ENCODE measurements at places on chromosomes 11 and 22.

DNA sequence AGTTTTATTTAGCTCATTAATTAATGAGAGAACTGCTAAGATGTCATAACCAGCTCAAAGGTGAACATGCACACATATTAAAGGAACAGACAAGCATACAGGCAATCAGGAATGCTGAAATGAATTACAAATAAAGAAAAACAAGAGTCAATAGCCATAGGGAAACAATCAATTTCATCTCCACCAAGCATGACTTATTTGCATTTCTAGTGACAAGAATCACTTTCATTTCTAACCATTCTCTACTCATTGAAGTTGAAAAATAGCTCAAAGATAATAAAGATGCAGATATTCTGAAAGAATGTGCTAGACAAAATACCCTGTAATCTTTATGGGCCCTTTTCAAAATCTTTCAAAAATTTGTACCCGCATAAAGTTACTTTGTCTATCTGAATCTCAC, 23.2 kb downstream of the ISX start:
- DNase-seq = no peak

GRCh38 chr22:21972293-21972779, 10.3 kb downstream of the TOP3B start:
- no peak for DNase-seq

- no peak for DNase-seq
Observed at GRCh38 chr11:34337016-34337415, 20.8 kb downstream of the ABTB2 start.

GRCh38 chr22:25641650-25642049, 77.2 kb downstream of the GRK3 start:
- DNase-seq = no peak

- no peak for DNase-seq
Observed at GRCh38 chr11:123523539-123523938, 93.5 kb downstream of the GRAMD1B start.

DNA sequence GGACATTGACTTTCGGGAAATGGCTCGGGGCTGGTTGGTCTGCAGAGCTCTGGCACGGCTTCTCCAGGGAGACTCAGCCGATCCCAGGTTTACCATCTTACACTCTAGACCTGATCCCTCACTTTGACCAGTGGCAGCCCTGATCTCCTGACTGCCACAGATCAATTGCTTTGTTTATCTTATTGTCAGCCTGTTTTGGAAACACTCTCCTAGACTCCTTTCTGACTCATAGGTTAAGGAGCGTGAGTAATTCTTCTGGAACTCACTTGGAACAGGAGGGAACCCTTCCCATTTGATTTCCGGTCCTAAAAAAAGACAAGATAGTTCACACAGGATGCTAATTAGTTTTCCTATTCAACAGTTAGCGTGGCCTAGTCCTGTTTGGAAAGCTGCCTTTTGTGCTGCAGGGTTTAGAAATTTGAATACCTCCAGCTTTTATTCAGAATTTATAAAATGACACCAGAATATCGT, 16.0 kb upstream of the BMAL1 start:
- no peak for DNase-seq

DNA sequence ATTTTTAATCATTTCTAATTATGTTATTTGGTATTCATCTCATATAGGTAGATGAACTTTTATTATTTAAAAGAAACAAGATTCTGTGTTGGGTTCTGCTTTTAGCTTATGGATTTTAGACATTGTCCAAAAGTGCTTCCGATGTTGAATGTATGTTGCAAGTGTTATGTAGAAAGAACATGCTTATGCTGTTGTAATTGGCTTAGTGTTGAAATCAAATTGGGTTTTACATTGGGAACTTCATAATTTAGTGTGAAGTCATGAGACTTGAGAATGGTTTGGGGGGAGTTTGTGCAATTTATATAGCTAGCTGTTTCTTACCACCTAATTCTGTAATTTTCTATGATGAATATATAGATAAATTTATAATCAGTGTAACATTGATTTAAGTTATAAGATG, 3.6 kb downstream of the MTMR3 start:
- DNase-seq = no peak

DNA sequence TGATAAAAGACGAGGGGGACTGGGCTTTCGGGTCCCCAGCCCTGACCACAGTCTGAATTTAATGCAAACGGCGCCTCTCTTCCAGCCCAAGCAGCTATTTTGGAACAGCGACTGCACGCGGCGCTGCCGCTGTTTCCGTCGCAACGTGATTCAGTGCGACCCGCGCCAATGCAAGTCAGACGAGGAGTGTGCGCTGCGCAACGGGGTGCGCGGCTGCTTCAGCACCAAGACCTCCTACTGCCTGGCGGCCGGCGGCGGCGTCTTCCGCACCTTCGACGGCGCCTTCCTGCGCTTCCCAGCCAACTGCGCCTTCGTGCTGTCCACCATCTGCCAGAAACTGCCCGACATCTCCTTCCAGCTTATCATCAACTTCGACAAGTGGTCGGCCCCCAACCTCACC, 56.7 kb downstream of the TECTA start:
- DNase-seq = no peak

- no peak for DNase-seq
Observed at GRCh38 chr11:76626266-76626665, 44.3 kb downstream of the LRRC32 start.

- no peak for DNase-seq
Observed at GRCh38 chr11:10786451-10786850, 22.3 kb downstream of the EIF4G2 start.

DNA sequence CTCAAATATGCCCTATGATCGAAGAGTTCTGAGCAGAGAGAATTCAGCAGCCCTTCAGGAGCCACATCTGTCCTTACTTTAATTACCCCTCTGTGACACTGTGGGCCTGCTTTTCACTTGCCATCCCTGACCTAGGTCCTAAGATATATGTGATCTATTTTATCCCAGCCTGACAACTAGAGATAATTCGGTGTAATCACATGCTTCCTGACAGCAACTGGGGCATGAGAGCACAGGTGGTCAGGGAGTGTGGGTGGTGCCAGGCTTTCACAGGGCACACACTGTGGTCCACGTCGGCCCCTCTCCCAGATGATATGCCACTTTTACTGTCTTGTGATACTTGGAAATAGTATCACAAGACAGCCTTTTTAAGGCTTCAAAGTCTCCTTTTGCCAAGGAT, 3.9 kb downstream of the TUBA8 start:
- no peak for DNase-seq

DNA sequence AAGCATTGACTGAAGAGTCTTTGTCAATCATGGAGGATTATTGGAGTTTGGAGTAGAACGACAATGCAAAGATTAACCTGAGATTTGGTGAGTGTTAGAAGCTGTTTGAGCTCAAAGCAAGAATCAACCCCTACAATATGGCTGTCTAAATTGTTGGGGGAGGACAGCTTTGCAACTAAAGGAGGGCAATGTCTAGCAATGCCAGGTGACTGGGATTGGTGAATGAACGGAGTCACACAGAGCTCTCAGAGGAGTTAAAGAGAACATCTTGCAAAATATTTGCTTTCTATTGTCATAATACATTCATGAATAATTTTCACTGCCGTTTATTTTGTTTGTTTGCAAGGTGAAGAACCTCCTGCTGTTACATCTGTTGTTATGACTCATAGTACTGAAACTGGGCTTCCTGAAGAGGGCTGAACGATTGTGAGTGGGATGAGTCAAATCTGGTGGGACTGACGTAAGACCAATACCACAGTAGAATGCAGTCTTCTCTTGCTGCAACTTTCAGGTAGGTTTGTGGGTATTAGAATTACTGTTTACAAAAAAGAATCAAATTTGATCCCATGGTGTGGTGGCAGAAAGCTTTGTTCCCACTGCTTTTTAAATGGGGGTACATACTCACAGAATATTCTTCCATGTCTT, 281.9 kb downstream of the CADM1 start:
- no peak for DNase-seq

DNA sequence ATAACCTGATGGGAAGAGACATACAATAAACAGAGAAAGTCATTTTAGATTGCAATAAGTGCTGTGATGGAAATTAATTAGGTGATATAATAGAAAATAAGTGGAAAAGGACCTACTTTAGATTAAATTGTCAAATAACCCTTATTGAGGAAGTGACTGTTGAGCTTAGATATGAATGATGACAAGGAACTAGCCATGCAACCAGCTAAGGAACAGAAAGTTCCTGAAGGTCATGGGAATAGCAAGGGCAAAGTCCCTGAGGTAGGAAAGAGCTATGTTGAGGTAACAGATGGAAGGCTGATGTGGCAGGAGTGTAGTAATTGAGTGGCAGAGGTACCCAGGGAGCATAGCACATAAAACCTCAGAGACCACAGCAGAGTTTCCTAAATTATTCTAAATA, 135.2 kb downstream of the WNT11 start:
- no peak for DNase-seq

All from effector memory CD4-positive, alpha-beta T cell (primary cell).